ENCODE measurements at places on chromosomes 11 and 22. TPM values are rescaled to one million over a fixed set of nuclear protein-coding genes. Genes with fewer than 3 reads are reported as not detected.

GRCh38 chr22:27985323-27986275 is 66.5 kb upstream of the PITPNB start:
- no peak for DNase-seq

DNA sequence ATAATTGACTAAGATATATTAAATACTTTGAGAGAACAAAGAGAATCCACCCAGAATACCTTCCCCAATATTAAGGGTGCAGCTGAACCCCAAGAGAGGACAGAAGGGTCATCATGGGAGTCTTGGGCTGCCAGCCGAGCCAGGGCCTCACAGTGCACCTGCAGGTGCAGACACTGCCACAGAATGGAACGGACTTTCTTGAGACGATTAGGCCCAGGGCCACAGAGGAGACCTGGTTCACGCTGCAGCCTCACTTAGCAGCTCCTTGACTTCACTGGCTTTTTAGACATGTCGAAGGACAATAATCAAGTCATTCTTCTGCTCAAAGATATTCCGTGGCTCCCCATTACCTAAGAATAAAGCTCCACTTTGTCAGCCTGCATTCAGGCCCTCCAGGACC is 100.6 kb downstream of the PHF21B start:
- DNase-seq = no peak

GRCh38 chr11:16356057-16356760 is at the start of gene SOX6:
TSS of gene SOX6 (minus strand) at chr11:16356546. CDS start at chr11:16341248, 15,298 bp downstream.
- DNase-seq = no peak

GRCh38 chr22:50529897-50530579 is at the start of gene TYMP:
TSS of gene TYMP (minus strand) at chr22:50530012. CDS start at chr22:50529709, 303 bp downstream.
- DNase-seq = peak; percentile 25

- DNase-seq = no peak
Measured at GRCh38 chr11:45482331-45482730, 183.1 kb downstream of the CHST1 start.

- peak; percentile 98 for DNase-seq
Measured at GRCh38 chr11:66347425-66348276, at the start of gene B4GAT1. TSS of gene B4GAT1 (minus strand) at chr11:66347629. CDS start at chr11:66347545, 84 bp downstream.

The IGLL5 gene
- not detected for total RNA-seq

DNA sequence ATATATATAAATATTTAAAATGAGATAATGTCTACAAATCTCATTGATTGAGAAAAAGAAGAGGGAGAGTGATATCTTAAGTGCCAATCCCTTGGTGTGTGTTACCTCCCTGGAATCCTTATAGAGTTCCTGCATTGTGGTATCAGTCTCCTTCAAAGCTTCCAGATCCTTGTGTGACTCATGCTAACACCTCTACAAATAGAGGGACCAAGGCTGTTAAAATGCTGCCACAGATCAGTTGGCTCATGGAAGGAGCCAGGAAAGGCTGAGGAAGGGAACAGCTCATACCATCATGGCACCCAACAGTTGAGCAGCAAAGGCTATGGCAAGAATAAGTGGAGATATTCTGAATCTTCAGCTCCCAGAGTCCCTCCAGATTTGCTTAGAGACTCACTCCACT is 163.6 kb upstream of the ISX start:
- no peak for DNase-seq

- DNase-seq = no peak
Measured at GRCh38 chr11:42646959-42647358, 664.8 kb upstream of the API5 start.

The COMT gene
- total RNA-seq = 665 TPM

GRCh38 chr22:49052023-49052538 is 775.6 kb downstream of the BRD1 start:
- DNase-seq = no peak

- DNase-seq = no peak
Measured at GRCh38 chr22:50015451-50016307, 3.1 kb upstream of the IL17REL start.

- DNase-seq = no peak
Measured at GRCh38 chr11:96554236-96554820, 164.5 kb downstream of the JRKL start.

The BIRC2 gene
- total RNA-seq = 16.1 TPM

DNA sequence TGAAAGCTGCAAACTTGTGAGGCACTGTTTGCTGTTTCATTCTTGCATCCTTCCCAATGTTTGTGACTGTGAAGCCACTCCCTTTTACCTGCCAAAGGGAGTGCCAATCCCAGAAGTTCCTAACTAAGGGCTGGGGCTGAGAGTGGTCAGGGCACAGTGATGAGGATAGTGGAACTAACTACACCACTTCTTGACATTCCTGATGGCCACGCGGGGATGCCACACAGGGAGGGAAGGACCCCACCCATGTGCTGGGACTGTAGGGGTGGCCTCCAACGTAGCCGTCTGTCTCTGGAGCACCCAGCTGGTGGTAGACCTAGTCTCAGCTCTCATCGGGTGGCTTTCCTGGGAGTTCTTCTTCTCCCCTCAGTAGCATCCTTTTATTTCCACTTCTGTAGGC is 335.5 kb downstream of the CADM1 start:
- no peak for DNase-seq

The GGTLC2 gene
- total RNA-seq = not detected

DNA sequence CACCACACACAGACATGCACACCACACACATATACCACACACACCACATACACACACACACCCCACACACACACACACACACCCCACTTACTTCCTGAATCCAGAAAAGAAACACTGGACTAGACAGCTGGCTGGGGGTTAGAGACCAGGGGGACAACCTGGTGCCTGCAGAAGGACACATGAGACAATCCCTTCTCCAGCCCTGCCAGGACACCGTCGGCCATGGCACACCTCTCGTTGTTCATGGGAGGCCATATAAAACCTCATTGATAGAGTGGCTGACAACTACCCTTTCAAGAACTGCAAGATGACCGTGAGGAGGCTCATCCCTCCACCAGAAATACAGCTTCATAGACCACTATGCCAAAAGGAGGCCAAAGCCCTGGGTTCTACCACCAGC is 54.3 kb downstream of the IGSF9B start:
- no peak for DNase-seq

GRCh38 chr22:45164270-45165088 is 754 bp downstream of the NUP50 start:
- DNase-seq = peak; percentile 7

The C11orf97 gene
- total RNA-seq = not detected

DNA sequence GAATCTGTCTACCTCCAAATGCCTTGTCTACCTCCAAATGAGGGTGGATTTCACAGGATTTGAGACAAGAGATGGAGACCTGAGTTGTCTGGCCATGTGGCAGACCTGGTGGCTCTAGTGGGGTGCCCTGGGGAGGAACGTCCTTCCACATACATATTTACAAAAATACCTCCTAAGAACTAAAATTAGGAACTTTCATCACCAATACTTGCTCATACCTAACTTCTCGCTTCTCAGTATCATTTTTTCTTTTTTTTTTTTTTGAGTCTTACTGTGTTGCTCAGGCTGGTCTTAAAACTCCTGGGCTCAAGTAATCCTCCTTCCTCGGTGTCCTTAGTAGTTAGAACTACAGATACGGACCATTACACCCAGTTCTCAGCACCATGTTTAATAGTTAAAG is 117.9 kb downstream of the MED15 start:
- DNase-seq = no peak

DNA sequence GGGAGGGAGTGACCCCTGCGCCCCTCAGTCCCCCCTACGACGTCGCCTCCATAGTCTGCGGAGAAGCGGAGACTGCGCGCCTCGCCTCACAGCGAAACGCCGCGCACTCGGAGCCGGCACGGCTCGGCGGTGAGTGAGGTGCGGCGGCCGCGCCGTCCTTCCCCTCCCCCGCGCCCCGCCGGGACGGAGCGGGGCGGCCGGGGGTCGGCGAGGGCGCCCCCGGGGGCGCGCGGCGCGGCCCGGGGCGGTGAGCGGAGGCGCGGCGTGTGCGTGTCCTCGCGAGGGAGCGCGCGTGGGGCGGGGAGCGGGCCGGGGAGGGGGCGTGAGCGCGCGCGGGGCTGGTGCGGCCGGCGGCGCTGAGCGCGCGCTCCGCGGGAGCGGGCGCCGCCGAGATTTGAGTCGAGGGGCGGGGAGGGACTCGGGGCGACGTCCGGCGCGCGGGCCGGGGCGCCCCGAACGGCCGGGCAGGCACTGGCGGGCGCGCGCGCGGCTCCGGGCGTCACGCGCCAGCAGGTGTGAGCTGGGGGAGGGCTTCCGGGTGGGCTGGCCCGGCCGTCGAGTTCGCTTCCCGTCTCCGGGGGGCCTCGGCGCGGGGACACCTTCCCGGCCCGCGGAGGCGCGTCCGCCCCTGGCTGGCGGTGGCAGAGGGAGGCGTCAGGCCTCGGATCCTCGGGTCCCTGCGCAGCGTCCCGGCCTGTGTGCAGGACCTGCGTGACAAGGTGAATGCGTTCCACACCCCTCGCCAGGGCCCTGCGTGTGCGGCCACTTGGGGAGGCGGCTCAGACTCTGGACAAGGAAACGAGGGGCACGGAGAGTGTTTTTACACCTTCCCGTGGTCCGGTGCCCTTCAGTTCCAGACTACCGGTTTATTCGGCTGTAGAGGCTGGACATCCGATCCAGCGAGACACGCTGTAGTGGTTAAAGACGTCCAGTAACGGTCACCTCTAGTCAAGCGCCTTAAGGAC is 50.4 kb downstream of the FAM83F start:
- peak; percentile 28 for DNase-seq

The CEP164 gene
- total RNA-seq = 21.4 TPM

DNA sequence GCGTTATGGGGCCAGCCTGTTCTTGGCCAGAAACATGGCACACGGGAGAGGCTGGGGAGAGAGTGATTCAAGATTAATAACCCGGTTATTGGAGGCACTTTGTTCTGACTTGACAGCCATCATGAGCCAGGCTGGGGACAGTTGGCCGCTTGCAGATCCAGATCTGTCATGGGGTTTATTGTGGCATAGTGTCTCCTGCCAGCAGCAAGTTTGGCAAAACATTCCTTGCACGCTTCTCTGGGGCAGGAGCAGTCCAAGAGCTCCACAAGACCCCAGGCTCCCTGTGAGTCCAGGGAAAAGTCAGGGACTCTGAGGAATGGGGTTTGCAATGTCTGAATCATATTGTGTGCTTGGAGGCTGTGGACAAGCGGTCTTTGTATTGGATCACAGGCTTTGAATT is 270.4 kb downstream of the MIAT start:
- no peak for DNase-seq

DNA sequence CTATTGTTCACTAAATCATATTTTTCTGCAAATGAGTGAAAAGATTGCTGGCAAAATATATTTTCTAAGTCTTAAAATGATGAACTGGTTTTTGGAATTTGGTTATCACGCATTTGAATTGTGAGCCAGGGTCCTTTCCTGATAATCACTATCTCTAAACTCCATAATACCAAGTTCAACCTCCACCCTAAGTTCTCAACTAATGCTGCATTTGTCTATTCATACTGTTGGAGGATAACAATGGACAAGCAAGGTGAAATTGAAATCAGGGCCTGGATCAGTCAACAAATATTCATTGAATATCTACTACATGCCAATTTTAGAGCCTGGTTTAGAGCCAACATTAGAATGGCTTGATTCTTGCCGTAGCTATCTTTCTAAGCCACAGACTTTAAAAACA is 4.7 kb upstream of the PCF11 start:
- DNase-seq = no peak

GRCh38 chr11:74474316-74474715 is 7.0 kb upstream of the KCNE3 start:
- DNase-seq = no peak

DNA sequence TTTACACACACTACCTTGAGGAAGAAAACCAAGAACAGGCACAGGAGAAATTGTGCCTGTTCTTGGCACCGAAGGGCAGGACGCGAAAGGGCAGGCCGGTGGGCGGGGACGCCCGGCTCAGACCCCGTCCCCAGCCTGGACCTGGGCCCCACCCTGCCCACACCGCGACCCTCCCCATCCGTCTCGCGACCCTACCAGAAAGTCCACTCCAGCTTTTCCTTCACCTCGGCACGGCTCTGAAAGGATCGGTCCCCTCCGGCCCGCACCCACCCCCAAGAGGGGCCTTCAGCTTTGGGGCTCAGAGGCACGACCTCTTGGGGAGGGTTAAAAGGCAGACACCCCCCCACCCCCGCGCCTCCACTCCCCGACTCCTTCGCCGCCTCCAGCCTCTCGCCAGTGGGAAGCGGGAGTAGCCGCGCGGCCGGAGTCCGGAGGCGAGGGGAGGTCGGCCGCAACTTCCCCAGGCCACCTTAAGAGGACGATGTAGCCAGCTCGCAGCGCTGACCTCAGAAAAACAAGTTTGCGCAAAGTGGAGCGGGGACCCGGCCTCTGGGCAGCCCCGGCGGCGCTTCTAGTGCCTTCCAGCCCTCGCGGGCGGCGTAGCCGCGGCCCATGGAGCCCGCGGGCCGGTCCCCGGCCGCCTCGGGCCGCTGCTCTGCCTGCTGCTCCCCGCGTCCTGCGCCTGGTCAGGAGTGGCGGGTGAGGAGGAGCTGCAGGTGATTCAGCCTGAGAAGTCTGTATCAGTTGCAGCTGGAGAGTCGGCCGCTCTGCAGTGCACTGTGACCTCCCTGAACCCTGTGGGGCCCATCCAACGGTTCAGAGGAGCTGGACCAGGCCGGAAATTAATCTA is 4.4 kb downstream of the SEC14L6 start:
- DNase-seq = no peak

- DNase-seq = peak; percentile 84
Measured at GRCh38 chr11:64449381-64450167, 90.6 kb downstream of the RPS6KA4 start.

The LUZP2 gene
- not detected for total RNA-seq

DNA sequence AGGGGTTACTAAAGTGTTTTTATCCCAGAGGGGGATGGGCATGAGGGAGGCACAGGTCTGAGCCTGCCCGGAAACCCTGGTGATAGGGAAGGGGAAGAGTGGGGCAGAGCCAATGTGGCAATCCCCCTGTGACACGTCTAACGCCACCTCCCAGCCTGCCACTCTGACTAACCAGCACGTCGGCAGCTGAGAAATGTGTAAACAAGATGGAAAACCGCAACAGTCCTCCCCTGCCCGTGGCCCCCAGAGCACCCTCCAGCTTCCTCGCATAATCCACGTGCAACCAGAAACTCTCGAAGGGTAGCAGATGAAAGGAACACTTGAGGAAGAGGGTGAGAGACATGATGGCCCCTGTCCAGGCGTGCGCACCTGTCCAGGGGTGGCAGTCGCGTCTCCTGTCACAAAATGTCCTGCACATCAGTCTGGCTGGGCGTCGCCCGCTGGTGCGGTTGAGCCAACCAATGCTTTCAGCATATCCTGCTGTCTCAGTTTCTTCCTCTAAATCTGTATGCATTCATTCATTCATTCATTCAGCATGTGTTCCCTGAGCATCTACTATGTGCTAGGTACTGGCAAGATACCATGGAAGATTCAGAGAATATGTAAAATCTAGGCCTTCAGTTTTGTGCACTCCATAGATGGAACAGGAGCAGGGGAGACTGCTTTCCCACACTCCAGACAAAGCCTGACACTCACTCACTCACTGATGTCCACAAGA is 4.5 kb downstream of the TMPRSS4 start:
- no peak for DNase-seq

All from HT-29 (cell line).